ENCODE measurements at places on chromosomes 16 and 17.

DNA sequence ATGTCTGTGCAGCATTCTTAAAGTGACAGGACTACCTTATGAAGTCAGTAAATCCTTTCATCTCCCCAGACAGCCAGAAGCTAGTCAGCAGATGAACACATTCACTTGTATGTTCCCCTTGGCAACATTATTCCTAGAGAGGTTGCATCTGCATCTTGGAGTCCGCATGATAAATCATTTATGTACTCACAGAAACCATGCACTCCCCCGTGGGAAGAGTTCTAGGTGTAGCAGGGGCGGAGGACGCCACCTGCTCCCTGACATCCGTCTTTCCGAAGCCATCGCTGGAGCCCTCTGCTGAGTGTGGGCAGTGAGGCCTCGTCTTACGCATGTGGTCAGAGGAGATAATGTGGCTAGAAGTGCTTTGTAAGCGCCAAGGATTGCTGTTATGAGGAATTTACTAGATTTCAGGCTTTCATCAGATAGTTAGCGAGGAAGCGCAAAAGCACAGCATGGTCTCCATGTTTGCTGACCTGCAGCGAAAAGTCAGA lies 144.5 kb downstream of the RPTOR start:
- no peak for DNase-seq

GRCh38 chr17:3695723-3696411 lies at the start of gene P2RX5:
TSS of gene P2RX5 (minus strand) at chr17:3696155. CDS start at chr17:3696005, 150 bp downstream.
- DNase-seq = no peak

DNA sequence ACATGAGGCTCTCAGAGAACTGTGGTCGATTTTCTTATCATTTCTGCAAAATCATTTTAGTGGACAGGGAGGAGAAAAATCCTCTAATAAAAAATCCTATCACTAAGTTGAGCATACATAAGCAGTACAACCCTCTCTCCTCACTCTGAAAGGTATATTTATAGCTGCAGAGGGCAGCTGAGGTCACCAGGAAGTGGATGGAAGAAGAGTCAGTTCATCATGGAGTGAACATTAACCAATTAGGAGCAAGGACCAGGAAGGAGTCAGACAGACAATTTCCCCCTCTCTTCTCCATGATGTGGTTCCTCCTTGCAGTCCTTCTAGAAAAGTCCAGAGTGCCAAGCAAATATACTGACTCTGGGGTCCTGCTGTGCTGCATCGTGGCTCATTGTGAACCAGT lies 253.7 kb downstream of the TOX3 start:
- DNase-seq = no peak

GRCh38 chr17:14590459-14591250 lies 289.8 kb downstream of the HS3ST3B1 start:
- no peak for DNase-seq

Data from AG08396 (cell line).